ENCODE measurements at places on chromosomes 5 and 9. TPM values are rescaled to one million over a fixed set of nuclear protein-coding genes. Genes with fewer than 3 reads are reported as not detected.

FBLL1 gene
- polyA plus RNA-seq: 0.49 TPM

EGFL7 gene
- 86.3 TPM for polyA plus RNA-seq

SLC6A7 gene
- polyA plus RNA-seq: 0.17 TPM

PCDHA11 gene
- polyA plus RNA-seq: 0.24 TPM

ENHO gene
- polyA plus RNA-seq: 2.4 TPM

MORN5 gene
- polyA plus RNA-seq: 4.1 TPM

SERF1A gene
- polyA plus RNA-seq: 2.9 TPM

NUTM2F gene
- not detected for polyA plus RNA-seq

NRARP gene
- polyA plus RNA-seq: 9.7 TPM

DNA sequence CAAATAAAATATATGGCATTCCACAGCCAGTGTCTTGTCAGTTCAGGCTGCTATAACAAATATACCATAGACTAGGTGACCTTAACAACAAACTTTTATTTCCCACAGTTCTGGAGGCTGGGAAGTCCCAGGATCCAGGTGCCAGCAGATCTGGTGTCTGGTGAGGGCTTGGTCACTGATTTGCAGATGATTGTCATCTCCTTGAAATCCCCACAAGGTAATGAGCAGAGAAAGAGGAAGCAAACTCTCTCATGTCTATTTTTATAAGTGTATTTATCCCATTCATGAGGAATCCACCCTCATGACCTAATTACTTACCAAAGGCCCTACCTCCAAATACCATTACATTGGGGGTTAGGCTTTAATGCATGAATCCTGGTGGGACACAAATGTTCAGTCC lies 663.2 kb downstream of the TLR4 start:
- no peak for DNase-seq

DNA sequence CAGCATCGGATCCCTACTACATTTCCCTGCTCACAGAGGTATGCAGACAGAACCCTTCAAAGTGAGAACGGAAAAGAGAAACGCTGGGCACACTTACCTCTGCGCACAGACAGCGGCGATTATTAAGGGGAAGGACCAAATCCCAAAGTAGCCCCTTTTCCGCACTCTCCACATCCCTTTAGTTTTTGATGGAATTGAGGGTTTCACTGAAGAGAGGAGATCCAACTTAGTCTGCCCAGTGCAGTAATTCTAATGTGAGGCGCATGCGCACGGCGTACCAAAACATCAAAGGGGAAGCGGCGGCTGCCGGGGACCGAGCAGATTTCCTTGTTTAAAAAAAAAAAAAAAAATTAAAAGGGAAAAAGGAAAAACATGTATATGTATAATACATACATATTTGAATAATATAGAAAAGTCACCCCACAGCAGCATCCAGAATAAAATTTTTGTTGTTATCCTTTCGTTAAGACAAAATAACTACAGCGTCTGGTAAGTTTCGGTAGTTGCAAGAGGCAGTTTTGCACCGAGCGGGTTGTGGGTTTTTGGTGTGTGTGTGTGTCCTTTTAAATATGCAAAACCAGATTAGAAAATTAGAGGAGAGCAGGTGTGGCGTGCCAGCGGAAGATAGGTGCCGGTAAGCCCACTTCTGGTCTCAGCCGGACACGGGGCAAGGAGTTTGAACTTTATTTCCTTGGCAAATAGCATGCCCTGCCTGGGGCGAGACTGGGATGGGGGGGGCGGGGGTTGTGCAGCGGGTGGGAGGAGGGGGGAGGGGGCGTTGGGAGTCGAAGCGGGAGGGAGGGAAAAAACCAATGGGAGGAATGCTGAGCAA lies at the start of gene GABRB2:
Gene GABRB2, minus strand, starts transcription at position 256 of the 832 bp plus-strand sequence. Its CDS starts 82 bp downstream, at position 174.
- DNase-seq: peak; percentile 68

- DNase-seq: peak; percentile 10
Measured at GRCh38 chr5:137395011-137395755, 103.9 kb downstream of the SPOCK1 start.

- DNase-seq: peak; percentile 33
Measured at GRCh38 chr5:116273448-116274242, 188.8 kb downstream of the COMMD10 start.

- DNase-seq: no peak
Measured at GRCh38 chr5:97418462-97418861, 235.4 kb upstream of the RIOK2 start.

DNA sequence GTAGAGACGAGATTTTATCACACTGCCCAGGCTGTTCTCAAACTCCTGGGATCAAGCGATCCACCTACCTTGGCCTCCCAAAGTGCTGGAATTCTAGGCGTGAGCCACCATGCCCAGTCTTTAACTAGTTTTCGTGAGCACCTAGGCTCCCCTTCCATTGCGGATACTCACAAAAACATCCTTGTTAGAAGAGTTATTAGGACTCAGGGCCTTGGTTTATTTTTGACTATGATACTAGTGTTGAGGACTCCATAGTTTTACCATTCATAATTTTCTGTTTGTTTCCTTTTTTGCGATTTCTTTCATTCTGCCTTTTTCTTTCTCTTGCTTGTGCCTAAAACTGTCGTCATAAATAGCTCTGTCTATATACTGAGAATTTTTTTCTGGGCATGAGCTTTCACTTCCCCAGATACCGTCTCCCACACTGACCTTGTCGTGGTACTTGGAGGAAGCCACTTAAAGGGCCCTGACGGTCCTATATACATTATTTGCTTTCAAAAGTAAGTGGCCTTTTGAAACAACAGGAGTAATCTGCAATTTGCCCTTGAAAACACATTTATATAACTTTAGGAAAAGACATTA lies 5.2 kb downstream of the F2R start:
- DNase-seq: no peak

DNA sequence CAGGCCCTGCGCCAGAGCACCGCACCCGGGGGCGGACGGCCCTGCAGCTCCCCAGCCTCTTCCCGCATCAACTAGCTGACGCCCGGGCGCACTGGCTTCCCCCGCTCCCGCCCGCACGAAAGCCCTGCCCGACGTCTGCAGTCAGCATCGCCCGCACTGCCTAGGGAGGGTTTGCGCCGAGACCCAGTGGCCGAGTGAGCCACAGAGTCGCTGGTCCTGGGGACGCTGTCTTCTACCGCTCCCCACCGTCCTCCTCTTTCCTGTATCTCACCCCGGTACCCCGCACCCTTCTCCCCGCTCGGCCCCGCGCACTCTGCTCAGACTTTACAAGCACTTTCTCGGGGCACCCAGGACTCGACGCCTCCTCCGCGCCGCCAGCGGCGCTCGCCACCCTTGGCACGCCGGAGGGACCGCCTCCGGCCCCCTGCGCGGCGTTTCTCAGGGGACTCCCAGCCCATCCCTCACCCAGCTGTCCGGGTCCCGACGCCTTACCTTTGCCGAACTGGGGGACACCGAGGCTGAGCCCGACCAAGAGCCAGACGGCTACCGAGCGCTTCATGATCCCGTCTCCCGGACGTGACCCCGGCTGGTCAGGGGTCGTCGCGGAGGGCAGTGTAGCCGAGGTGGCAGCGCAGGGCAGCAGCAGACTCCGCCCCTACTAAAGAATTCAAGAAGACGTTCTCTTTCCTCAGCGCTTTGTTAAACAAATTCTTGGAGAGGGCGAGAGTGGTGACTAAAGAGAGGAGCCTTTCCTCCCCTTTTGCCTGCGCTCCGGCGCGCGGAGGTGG lies 670 bp downstream of the EDIL3 start:
- DNase-seq: no peak

DNA sequence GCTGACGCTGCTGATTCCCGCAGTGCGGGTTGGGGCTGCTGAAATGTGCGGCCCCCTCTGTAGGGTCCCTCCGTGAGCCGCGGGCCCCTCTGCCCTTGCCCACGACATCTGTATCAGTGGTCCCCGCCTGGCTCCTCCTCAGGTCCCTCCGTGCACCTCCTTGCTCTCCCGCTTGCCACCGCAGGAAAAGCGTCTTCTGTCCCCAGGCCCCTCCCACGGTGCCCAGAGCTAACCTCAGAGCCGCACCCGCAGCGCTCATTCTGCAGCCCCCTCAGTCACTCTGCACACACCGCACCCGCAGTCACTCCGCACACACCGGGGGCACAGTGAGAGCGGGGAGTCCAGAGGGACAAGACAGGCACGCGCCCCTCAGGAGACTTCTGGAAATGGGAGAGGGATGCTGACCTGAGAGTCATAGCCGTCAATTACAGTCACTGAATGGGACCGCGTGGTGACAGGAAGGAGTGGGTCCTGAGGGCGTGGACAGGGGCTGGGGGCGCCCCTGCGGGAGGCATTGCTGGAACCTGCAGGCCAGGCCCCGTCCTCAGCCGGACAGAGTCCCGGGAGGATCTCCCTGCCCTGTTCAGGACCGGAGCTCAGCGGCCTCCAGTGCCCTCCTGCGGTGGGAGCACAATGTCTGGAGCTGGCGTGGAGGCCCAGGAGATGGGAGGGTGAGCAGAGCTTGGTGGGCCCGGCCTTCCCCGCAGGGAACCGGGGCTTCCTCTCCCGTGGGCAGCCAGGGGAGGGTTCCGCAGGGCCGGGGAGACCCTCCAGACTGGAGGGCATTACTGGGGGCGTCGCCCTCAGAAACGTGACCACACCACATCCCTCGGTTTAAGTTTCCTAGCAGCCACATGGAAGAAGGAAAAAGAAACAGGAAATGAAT lies 66.1 kb upstream of the CTSL start:
- DNase-seq: no peak

DNA sequence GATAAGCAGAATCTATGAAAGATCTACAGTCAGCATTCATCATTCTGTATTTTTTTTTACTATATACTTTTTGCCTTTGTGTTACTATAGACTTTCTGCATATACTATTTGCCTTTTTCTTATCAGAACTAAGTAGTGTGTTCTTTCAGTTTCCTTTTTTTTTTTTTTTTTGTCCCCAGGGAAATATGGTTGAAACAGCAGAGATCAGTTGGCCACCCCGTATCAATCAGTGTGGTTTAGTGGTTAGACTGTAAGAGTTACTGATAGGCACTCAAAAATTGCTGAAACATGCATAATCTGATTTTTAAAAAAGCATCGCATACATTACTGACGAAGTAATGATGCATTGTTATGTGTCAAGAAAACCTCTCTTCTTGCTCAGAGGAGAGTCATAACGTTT lies 990.8 kb upstream of the EDIL3 start:
- no peak for DNase-seq

DNA sequence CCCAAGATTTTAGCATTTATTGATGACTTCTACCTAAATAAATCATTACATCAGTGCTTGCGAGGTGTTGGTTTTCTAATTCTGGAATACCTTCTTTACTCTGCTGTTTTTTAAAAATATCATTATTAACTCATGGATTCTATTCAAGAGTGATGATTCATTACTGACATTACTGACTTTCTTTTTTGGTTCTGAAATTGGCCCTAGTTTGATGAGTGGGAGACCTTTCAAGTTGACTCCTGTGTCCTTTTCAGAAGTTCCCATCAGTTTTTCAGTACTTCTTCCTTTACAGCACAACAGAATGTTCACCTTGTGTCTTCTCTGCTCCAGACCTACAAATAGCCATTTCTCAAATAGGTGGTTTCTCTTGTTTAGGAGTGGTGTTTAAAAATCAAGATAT lies 114.1 kb downstream of the PCSK5 start:
- no peak for DNase-seq

DNA sequence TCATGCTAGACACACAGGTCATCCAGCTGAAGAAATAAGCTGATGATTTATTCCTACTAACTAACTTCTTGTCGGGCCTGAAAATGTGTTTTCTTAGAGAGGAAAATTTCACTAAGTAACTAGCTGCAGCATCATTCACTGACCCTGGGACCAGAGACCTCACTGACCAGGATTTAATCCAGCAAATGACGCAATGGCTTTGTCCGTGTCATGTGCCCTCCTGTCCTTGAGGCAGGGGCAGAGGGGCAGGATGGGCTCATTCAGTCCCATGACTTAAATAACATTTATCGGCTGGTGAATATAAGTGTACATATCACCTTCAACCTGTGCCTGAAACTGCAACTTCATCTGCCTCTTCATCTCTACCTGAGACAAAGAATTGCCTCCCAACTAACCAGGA lies 154.8 kb downstream of the SEMA5A start:
- no peak for DNase-seq

- DNase-seq: no peak
Measured at GRCh38 chr5:143245929-143246561, 157.4 kb downstream of the NR3C1 start.
